ENCODE measurements at places on chromosomes 13 and 19.

- no peak for DNase-seq
These were observed 295.1 kb downstream of the MYO16 start for GRCh38 chr13:108924541-108924940.

DNA sequence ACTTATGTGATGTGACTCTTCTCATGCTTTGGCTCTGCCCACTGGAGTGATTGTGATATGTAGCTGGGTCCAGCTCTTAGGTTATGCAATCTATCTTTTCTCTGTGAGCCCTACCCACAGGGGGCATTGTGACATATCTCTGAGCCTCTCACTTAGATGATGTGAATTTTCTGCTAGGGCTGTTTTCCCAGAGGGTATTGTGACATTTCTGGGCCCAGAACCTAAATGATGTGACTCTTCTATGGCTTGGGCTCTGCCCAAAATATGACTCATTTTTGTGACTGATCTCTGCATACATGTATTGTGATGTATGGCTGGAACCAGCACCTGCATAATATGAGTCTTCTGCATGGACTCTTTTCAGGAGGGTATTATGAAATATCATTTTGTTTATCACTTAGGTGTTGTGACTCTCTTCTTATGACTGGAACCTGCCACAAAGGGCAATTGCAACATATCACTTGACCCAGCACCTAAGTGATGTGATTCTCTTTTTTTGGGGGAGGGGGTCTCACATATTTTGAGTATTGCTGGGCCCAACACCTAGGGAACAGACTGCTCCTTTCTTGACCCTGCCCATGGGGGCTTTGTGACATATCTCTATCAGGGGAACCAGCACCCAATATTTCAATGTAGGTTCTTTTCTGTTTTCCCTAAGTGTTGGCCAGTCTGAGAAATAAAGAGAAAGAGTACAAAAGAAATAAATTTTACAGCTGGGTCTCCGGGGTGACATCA lies 12.1 kb upstream of the ZNF254 start:
- peak; percentile 22 for DNase-seq

GRCh38 chr13:71454509-71454908 lies 412.5 kb downstream of the DACH1 start:
- DNase-seq, result no peak

DNA sequence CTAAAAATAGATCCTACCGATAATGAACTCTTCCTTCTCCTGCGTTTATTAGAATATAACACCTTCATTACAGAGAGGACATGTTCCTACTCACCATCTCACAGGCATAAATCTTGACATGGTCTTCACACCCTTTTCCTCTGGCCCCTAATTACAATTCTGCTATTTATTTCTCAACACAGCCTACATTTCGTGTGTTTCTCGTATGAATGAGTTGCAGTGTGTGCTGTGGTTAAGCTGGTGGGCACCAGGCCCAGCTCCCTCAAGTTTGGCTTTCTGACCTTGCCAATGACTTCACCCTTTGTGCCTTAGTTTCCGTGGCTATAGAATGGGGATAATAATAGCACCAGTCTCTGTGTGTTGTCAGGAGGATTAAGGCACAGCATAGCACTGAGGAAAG lies 12.3 kb upstream of the KATNAL1 start:
- no peak for DNase-seq

GRCh38 chr13:76754414-76754813 lies 131.8 kb downstream of the KCTD12 start:
- DNase-seq, result peak; percentile 54

DNA sequence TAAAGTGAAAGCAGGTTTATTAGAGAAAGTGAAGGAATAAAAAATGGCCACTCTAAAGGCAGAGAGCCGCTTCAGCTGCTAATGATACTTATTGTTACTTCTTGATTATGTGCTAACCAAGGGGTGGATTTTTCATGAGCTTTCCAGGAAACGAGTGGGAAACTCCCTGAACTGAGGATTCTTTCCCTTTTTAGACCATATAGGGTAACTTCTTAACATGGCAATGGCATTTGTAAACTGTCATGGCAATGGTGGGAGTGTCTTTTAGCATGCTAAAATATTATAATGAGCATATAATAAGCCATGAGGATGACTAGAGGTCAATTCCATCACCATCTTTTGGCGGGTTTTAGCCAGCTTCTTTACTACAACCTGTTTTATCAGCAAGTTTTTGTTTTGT lies 890.0 kb downstream of the UQCRFS1 start:
- DNase-seq, result no peak

GRCh38 chr13:29710511-29710910 lies 115.0 kb upstream of the SLC7A1 start:
- DNase-seq, result no peak

DNA sequence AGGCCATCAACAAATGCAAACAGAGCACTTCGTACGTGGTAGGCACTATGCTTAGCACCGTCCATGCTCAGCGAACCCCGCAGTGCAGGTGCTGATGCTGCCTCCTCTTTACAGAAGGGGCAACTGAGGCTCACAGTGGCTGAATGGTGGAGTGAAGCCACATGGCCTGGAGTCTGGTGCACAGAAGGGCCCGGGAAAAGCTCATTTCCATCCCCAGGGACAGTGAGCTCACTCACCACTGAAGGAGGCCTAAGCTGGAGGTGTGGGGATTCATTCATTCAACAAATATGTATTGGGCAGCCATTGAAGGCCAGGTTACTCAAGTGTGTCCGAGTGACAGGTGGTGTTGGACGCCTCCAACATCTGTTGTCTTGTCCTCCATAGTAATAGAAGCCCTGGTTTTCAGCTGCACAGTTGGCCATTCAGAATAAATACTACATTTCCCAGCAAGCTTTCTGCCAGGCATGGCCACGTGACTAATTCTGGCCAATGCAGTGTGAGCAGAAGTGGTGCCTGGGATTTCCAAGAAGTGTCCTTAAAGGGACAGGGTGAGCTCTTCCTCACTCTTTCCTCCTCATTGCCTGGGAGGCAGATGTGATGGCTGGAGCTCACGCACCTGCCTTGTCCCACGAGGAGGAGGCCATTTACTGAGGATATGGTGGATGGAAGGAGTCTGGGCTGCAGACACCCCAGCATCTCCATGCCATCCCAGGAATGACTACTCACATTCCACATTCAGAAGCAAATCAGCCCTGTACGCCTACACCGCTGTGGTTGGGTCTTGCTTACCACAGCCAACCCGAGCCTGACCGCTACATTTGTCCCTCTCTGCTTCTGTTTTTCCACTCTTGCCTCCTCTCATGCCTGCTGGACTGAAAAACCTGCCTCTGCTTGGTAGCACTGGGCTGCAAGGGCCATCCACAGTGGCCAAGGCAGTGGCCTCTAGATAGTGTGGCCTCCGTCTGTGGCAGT lies 2.3 kb upstream of the ZNRF4 start:
- DNase-seq, result no peak

- DNase-seq, result peak; percentile 75
These were observed at the start of gene SACS for GRCh38 chr13:23433171-23434153. SACS (minus strand) TSS chr13:23433702; CDS start chr13:23411239, 22,463 bp downstream.

DNA sequence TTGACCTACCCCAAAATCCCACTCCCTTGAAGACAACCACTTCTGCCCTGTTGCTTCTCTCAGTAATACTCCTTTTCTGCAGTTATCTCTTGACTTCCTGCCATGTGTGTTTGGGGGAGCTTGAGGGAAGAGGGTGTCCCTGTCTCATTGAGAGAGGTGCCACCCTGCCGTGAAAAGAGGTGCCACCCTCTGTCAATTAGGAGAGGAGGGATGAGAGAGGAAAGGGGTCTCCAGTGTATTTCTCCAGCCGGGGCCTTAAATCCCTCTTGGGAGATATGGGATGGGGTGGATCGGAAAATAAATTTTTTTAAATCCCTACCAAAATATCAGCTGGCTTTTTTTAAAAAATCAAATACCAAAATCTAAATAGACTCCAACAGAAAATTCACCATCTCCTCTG lies 16.5 kb downstream of the PLD3 start:
- DNase-seq, result no peak

DNA sequence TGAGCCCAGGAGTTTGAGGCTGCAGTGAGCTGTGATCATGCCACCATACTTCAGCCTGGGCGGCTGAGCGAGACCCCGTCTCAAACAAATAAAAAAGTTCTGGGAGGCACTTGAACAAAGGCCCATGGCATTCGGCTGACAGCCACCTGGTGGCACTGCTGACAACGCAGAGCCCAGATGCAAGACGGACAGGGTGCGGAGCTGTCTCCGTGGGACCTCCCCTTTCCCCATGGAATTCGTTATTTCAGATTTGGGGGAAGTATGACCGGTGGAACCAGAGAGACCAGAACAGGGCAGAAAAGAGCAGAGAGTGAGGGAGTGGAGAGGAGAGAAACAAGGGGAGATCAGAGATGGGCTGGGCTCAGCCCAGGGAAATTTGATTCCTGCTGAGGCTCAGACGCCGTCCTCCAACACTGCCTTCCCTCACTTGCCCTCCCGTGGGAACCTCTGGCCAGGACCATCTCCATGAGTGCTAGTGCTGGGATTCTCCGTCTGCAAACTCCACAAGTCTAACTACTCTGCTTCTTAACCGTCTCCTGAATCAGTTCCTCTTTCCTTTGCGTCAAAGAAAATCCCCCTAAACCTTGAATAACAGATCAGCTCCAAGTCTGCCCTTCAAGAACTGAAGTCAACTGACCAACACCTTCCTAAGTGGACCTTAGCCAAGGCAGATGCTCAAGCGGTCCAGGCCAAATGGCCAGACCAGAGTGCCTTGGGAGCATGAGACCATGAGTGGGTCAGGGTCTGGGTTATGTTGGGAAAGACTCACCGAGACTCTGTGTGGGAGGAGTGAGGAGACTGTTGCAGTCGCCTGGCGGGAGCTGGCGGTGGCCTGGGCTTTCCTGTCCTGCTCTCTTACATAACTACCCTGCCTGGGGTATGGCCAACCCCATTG lies 11.9 kb upstream of the ATF5 start:
- DNase-seq, result no peak

GRCh38 chr19:17737690-17738153 lies 13.6 kb upstream of the FCHO1 start:
- no peak for DNase-seq

- no peak for DNase-seq
These were observed 8.3 kb upstream of the NAA16 start for GRCh38 chr13:41302743-41303142.

DNA sequence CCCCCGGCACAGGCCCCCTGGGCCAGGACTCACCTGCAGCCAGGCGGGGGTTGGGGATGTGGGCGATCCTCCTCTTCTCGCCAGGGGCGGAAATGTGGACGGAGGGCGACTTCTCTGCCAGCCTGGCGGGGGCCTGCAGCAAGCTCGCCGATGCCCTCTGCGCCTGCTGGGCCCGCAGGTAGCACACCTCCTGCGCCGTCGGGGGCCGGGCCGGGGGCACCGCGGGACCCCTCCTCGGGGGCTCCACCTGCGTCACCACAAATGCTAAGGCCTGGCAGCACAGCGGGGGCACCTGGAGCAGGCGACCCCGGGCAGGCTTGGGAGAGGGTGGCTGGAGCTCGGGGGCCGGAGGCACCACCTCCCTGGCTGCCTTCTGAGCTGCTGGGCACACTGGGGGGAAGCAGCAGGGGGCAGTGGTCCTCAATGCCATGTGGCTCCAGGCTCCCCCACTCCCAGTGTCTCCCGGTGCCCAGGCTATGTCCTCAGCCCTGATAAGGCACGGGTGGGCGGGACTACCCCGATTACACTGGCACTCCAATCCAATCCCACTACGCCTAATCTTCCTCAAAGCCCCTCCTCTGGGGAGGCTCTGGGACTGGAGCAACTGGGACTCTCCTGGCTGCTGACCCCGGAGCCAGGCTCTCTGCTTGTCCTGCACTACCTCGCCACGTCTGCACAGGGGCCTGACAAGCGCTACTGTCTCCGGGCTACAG lies 11.6 kb upstream of the ATP8B3 start:
- no peak for DNase-seq

GRCh38 chr13:35198613-35199200 lies 256.6 kb downstream of the NBEA start:
- DNase-seq, result no peak

GRCh38 chr19:16359964-16360363 lies 35.3 kb downstream of the KLF2 start:
- DNase-seq, result no peak

DNA sequence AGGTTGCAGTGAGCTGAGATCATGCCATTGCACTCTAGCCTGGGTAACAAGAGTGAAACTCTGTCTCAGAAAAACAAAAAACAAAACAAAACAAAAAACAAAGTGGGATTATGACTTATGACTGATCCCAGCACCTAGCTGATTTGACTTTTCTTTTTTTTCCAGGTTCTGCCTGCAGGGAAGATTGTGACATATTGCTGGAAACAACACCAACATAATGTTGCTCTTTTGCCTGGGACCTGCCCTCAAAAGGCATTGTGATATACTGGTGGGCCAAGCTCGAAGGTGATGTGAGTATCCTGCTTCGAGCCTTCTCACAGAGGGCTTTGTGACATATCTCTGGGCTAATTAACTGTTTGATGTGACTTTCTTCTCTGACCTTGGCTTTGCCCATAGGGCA lies 42.0 kb upstream of the ZNF43 start:
- DNase-seq, result no peak

DNA sequence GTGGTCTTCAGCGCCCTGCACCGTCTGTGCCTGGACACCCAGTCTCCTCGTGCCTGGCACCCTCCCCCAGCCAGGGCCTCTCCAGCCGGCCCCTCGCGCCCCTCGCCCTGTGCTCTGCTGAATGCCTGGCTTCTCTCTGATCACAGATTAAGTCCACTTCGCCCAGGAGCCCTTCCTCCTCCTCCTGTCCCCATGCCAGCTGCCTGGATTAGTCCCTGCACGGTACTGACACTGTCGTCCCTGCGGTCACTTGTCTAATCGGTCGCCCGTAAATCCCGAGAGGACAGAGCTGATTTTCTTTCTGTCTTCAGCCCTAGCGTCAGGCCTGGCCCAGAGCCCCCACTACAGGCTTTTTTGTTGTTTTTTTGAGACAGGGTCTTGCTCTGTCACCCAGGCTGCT lies 6.6 kb downstream of the THOP1 start:
- DNase-seq, result no peak

- DNase-seq, result no peak
These were observed 66.3 kb downstream of the ARHGAP35 start for GRCh38 chr19:46927106-46927505.

- no peak for DNase-seq
These were observed 999.4 kb downstream of the UQCRFS1 start for GRCh38 chr19:28213470-28214082.

GRCh38 chr19:28305513-28305912 lies 907.4 kb downstream of the UQCRFS1 start:
- no peak for DNase-seq

DNA sequence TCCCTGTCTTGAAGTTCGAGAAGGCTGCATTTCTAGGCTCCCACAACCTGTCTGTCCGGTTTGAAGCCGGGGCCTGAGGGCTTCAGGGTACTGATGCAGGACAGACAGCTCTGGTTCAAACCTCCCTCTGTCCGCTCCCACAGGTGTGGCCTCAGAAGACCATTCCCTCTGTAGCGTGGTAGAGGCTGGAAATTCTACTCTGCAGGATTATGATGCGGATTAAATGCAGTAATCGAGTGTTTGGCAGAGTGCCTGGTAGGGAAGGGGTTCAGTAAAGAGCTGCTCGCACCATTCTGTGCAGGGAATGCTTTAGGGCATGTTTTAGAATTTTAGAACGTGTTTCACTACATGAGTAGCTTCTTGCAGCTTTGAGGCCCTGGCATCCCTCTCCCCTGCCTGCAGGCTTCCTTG lies 30.5 kb downstream of the PPP1R37 start:
- DNase-seq, result peak; percentile 17

- DNase-seq, result no peak
These were observed 308.5 kb upstream of the TMTC4 start for GRCh38 chr13:100983111-100983510.
